Lung microvascular endothelial cell (primary cell): ENCODE measurements at places on chromosomes 5 and 9. TPM values are rescaled to one million over a fixed set of nuclear protein-coding genes. Genes with fewer than 3 reads are reported as not detected.

- no peak for DNase-seq
These were observed 203.0 kb downstream of the ATPSCKMT start for GRCh38 chr5:10046676-10047075.

DNA sequence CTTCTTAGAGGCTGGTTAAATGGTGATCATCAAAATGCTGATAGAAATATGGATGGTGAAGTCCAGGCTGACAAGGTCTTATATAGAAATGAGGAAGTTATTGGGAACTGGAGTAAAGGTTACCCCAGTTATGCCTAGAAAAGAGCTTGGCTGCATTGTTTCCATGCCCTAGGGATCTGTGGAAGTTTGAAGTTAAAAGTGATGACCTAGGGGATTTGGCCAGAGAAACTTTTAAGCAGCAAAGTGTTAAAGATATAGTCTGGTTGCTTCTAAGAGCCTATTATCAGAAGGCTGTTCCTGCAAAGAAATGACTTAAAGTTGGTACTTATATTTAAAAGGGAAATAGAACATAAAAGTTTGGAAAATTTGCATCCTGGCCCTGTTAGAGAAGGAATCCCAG, 200.3 kb downstream of the ICE1 start:
- DNase-seq = no peak

DNA sequence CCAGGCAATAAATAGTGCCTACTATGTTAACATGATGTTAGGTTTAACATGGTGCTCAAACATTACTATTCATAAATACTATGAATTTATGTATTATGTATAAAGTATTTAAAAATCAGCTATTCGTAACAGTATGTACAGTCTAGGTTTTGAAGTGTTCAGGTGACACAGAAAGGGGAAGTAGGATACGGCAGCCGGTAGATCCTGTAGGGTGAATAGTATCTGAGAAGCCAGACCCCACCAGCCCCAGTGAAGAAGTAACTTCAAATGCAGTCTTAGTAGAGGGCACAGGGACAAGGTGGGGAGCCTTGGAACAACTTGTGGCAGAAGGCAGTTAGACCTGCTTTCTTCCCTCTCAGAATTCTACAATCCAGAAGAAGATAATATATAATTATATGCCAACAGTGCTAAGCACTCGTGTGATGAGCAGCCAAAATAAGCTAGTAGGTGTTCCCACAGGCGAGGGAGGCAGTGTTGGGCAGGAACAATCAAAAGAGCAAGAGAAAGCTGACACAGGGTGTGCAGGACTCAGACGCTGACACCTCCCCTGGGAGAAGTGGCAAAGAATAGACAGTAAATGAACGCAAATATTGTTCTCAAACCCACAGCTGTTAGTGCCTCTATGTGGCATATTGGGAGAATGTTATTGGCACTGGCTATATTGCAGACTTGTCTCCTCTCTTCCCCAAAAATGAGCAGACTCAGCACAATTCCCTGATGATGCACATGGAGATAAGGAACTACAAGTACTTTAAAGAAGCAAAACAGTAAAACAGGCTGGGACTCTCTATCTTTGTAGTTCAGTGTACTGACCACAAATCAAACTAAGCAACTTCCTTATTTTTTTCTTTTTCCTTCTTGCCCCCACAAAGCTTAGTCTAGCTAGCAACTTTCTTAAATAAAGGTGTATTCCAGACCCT, 4.6 kb downstream of the ZNF367 start:
- no peak for DNase-seq

- no peak for DNase-seq
These were observed 49.0 kb downstream of the DCP2 start for GRCh38 chr5:113025596-113025995.

DNA sequence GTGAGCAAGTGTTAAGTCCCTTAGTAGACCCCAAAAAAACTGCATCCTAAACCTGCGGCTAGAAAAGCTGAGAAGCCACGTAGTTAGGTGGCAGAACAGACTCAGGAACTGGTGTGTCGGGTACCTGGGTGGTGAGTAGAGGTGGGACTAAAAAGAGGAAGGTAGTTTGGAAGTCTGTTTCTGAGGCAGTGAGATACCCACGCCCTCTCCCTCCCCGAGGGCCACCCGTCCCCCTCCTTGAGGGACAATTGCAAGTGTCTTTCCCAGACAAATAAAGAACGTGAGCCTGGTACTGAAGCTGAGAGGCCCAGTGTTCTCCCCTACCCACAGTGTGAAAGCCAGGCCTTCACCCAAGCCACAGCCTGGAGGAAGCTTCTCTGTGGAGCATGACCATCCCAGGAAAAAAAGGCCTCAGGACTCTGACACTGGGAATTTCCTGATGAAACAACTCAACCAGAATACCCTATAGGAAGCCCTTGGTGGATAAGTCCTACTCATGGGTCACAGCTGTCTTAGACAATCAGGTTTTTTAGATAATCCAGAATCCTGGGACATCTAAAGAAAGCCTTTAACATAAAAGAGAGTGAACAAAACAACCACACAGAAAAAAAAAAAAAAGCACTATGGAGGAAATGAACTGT, 7.0 kb upstream of the CD74 start:
- DNase-seq = no peak

GRCh38 chr5:138391859-138392386, 39.4 kb downstream of the KDM3B start:
- DNase-seq = no peak

DNA sequence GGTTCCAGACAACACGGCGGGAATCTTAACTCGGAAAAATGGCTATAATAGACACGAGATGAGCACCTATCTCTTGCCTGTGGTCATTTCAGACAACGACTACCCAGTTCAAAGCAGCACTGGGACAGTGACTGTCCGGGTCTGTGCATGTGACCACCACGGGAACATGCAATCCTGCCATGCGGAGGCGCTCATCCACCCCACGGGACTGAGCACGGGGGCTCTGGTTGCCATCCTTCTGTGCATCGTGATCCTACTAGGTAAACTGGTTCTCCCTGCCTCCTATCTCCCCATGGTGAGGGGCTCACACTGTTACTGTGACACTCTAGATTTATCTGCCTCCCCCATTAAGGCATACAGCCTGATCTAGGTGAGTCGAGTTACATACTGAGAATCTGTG, 124.2 kb downstream of the CDH6 start:
- no peak for DNase-seq

DNA sequence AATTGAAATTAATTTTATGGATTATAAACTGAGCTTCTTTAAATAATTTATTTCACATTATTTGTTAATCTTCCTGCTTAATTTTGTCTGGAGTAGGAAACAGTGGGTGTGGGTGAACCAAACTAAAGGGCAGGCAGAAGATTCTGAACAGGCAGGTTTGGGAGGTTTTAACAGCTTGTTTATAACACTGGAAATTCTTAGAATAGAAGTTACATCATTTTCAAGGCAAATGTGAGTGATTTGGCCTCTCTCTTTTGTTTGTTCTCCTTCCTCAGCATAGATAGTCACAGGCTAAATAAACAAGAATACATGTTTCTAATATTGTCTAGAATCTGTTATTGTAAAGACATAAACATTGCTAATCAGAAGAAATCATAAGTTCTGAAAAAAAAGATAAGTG, 970.9 kb upstream of the NUDT12 start:
- no peak for DNase-seq

DNA sequence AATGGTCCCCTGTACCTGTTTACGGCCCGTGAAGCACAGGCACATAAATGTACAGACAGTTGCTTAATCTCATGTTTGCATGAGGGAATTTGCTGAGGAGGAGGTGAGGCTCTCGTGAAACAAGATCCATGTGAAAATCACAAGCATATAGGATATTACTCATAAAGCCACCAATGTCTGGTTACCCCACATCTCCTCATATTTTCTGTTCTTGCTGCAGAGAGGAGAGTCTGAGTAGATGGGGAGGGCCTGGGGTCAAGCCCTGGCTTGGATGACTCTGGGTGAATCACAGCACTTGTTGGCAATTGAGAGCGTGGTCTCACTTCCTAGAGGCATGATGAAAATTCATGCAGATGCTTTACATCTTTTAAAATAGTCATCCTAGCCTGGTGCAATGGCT, 975 bp downstream of the AGXT2 start:
- peak; percentile 77 for DNase-seq

The SH3RF2 gene
- 0.22 TPM in 1 of 2 replicates, not detected in the other for total RNA-seq

GRCh38 chr9:33637881-33638280, 113.8 kb downstream of the ANKRD18B start:
- no peak for DNase-seq

The TSPAN17 gene
- total RNA-seq = 34.4 and 38.7 TPM in 2 replicates

The ENC1 gene
- 11.1 and 29.9 TPM in 2 replicates for total RNA-seq

The MCTP1 gene
- 29.9 and 55.8 TPM in 2 replicates for total RNA-seq

GRCh38 chr5:167057665-167058064, 1233.8 kb upstream of the WWC1 start:
- DNase-seq = no peak

GRCh38 chr9:78821126-78821822, 524.3 kb downstream of the PSAT1 start:
- DNase-seq = peak; percentile 39

DNA sequence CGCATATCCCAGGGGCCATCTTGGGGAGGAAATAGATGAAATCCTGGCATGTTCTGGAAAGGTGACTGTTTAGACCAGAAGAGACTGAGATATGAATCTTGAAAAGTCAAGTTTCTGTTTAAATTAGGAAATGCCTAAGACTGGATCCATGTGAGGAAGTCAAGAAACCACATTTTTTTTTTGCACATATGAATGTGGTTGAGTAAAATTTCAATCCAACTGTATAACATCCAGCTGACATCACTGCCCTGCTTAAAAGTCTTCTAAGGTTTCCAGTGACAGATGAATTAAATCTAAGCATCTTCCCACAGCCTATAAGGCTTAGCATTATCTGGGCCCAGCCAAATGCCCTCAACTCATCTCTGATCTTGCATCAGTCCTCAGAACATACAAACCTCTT, 47.7 kb upstream of the TCERG1 start:
- DNase-seq = no peak

- no peak for DNase-seq
These were observed 736.5 kb downstream of the CETN3 start for GRCh38 chr5:89673019-89673418.

The UNC13B gene
- total RNA-seq = 16.3 and 20.4 TPM in 2 replicates

GRCh38 chr5:89668821-89669220, 740.7 kb downstream of the CETN3 start:
- no peak for DNase-seq

DNA sequence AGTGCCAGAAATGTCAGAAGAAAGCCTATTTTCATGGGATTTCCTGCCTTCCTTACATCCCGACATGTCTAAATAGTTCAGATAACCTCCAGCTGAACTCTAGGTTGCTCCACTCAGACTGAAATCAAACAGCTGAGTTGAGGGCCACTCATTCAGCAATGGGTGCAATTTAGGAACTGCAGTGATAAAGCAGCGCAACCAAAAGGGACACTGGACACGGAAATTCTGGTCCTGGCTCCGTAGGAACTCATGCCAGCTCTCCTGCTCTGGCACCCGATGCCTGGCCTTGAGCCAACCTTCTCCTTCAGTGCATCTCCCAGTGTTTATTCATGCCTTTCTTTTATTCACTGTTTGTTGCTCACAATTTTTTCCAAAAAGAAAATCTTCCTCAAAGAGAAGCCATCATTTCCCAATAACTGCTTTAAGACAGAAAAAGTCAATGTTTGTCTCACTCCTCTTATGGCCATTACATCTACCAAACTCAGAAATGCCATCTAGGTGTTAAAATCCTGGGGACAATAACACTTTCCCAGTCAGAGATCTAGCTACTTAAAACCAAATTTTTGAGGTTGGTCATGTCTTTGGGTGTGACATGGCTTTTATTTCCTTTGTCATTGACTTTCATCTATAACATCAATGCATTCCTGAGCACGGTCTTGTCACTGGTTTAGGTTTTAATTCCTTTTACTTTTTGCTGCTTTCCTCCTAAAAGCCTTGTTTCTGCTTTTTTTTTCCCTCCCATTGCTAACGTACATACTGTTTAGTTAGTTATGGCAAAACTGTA, 126.9 kb downstream of the PDE4D start:
- peak; percentile 64 for DNase-seq

DNA sequence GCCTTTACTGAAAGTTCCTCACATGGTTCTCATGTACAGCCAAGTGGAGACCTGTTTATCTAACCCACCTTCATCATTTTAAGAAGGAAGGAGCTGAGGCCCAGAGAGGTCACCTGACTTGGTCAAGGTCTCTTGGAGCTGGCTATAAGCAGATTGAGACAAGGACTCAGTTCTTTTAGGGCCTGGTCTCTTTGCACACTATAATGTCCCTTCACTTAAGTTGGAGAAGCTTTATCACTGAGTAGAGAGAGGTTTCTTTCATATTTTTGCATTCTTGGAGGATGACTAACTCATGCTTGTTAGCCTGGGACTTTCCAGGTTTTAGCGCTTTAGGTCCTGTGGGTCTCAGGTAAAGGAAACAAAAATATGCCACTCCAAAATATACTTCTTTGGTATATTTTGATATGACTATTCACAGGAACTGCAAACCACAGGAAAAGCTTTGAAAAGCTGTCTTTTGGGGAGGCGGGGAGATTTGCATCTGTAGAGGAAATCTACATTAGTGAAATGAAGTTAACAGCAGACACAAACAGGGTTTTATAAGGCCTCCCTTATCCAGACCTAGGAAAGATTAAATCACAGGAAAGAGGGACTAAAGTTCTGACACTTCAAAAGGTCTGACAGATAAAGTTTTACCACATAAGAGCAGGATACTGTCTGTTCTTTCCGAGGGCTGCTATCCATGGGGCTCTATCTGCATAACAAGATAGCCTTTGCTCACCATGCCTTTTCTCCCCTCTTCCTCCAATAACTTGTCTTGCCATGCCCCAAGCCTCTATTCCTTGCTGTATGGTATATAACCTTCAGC, 95.8 kb upstream of the ANKRD55 start:
- DNase-seq = peak; percentile 37

- no peak for DNase-seq
These were observed 14.4 kb upstream of the ZNF131 start for GRCh38 chr5:43106290-43106638.

GRCh38 chr9:87836951-87837705, 45.5 kb upstream of the SPATA31E1 start:
- no peak for DNase-seq

- DNase-seq = no peak
These were observed 90.6 kb downstream of the LMX1B start for GRCh38 chr9:126704157-126704891.

DNA sequence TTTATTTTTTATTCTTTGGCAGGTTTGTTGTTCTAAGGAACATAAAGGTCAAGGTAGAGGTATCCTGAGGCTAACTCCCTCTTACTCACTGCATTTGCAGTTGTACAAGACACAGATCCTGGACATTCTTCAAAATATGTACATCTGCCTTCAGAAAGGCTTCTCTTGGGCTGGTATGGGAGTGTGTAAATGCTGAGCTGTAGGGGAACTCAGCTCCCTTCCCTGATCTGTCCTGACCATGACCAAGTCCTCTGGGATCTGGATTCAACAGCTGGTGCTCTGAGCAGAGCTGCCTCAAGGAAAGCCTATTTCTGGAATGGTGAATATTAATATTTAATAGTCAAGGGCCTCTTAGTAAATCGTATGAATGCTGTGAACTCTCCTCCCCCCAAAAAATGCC, 117.4 kb downstream of the PRKACG start:
- no peak for DNase-seq

- DNase-seq = no peak
These were observed 99.3 kb downstream of the ANXA2R start for GRCh38 chr5:42940853-42941252.
